ENCODE measurements at places on chromosomes 1 and 21.

DNA sequence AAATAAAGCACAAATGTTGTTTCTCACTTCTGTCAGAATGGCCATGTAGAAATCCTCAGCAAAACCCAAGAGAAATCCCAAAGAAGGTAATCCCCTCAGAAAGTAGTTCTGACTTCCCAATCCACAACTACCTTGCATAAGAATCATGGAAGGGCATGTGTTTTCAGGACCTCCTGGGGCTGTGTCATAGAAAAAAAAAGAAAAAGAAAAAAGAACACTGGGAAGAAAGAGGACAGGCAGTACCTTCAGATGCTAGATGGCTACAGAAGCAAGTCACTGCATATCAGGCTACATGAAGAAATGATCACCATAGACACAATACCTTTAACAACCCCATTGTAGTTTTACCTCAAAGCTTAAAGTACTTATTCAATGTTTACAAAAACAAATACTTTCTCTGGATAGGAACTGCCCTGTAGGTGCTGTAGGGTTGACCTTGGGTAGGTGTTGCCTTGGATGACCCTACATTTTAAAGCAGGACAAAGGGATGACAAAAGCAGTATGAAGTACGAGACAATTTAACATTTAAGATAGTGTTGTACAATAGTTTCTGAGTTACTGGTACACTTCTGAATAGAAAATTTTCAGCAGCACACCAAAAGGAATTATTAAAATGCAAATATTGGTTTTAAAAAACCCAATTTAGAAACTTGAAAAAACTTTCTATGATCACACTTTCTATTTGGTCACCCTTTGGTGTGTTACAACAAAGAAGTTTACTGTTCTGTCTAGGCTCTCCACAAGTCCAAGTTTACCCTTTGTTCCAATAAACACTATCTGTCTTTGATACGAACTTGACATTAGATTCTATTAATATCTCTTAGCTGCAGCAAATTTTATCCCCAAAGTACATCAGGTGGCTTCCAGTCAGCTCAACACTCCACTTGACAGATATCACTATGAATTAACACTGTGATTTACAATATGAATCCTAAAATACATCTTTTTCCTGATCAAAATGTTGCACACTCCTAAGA is 5.0 kb downstream of the TRIT1 start:
- no peak for DNase-seq

DNA sequence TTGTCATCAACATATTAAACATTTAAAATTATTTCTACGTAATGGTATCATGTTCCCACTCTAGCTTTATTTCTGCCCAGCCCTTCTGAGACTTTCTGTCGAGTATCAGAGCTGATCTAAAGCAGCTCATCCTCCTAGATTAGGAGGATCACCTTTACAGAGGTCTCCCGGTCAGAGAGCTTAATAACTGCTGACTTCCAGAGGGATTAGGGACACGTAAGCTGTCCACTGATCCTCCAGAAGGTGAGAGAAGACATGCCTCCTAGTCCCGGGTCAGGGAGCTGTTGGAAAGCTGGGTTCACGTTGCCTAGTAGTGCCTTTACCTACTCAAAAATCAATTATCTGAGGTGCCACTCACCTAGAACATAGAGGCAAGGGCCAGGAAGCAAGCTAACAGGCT is 31.2 kb upstream of the NADK start:
- no peak for DNase-seq

- DNase-seq, result no peak
Measured at GRCh38 chr21:42148584-42148983, 70.4 kb upstream of the ABCG1 start.

DNA sequence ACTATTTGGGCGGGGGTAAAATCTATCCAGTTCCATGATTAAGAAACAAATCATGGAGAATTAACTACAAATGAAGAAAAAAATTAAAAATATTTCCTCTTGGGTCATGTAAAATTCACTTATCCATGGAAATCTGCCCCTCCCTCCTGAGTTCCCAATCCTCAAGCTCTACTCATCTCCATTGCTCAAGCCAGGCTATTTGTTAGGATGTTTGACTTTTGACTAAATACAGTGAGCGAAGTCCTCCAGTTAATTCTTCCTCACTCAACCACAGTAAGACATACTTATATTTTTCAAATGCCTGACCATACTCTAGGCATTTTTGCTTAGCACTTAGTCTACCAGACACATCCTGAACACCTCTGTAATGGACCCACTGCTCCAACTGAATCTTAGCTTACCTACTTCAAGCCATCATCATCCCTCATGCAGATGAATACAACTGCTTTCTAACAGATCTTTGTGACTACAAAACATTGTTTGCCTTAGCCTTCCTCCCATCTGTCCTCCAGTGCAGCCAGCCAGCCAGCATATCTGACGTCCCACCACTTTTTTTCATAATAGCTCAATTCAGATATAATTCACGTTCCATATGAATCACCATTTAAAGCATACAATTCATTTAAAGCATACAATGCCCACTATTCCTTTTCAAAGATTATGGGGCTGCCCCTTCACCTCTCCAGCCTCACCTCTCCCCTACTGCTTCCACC is 154.2 kb downstream of the RERE start:
- no peak for DNase-seq

DNA sequence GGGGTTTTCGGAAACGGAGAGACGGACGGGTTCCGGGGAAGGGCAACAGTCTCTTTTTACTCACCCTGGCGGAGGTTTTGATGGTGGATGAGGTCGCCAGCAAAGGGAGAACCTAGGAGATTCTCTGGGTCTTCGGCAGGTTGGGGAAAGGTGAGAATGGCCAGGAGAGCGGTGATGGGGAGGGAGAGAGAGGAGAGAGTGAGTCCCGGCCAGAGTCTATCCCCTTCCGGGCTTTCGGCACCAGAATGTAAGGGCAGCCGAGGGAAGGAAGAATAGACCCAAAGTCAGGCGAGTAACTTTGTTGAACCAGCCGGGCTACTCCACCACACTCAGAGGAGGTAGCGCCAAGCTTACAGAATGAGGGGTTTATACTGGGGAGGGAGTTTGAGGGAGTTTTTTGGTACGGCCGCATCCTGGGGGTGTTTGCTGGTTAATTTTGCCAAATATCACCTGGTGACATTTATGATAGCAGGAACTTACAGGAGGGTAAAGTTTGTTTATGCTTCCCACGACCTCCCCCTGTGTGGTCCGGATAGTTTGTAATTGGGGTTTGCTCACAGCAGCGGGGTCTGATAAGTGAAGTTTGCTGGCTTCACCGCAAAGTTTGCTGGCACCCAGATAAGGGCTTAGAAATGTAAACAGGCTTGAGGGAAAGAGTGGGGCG is 141.1 kb upstream of the ETV3 start:
- no peak for DNase-seq
